Left renal pelvis (tissue), 4 donors: ENCODE measurements at places on chromosomes 3 and 15.

DNA sequence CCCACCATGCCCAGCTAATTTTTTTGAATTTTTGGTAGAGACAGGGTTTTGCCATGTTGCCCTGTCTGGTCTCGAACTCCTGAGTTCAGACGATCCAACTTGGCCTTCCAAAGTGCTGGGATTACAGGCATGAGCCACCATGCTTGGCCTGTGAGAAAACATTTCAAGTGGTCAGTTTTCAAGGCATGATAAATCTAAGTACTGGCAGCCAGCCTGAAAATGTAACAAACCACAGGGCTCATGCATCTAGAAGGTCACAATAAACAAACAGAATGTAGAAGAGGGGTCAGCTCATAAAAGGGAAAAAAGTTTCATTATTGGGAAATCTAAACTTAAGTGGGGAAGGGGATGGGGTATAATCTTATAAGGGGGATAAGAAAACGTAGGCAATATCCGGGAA, 39.9 kb downstream of the PPCDC start:
- no peak for DNase-seq

- no peak for DNase-seq
Observed at GRCh38 chr3:55042591-55042990, 114.7 kb upstream of the LRTM1 start.

GRCh38 chr3:111581403-111582119, 13.6 kb downstream of the ZBED2 start:
- no peak for DNase-seq

- DNase-seq = no peak
Observed at GRCh38 chr15:78056714-78057269, 20.7 kb downstream of the TBC1D2B start.

DNA sequence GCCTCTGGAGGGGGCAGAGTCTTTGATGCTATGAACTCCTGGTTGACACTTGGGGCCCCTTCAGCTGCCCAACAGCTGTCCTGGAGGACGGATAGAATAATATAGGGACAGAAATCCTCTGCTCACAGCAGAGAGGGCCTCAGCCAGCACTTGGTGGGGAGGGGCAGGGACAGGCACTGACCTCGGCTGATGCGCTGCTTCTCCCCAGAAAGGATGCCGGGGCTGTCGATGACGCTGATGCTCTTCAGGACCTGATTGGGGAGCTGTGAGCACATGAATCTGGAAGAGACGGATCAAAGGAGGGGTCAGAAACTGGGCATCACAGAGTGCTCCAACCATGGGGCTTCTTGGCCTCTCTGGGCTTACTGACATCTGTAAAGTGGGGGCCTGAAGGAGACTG, 29.5 kb downstream of the EHD4 start:
- DNase-seq = no peak

DNA sequence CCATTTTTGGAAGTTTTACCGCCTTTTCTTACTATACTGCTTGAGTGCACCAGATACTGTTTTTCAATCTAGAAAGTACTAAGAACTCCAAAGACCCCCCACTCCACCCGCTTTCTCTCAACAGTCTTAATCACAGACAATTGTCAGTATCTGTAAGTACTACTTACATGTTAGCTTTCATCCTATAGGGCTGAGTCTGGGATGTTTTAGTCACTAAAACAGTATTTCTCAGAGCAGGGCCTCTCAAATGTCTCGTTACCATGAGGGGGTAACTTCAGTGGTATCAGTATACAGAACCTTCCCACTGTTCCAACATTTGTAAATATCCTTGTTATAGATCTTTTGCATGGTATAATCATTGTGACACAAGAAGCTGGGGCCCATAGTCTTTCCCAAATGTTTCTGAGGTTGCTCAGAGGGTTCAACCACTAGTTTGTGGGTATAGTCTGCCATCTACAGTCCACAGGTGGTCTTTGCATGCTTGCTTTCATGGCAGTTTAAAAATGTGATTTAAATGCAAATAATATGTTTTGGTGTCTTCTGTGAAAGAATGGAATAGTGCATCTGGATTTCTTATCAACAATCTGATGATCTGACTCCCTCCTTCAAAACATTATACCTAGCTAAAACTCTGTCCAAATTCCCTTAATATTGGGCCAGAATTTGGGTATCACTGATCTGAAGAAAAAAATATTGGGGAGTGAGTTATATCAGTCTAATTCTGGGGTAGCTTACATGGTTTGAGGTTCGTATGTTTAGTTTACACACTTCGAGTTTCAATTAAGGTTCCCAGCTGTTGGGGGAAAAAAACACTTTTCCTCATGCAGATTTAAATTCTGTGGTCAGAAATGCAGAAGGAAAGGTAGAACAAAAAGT, 18.0 kb upstream of the DNAJC13 start:
- DNase-seq = no peak

DNA sequence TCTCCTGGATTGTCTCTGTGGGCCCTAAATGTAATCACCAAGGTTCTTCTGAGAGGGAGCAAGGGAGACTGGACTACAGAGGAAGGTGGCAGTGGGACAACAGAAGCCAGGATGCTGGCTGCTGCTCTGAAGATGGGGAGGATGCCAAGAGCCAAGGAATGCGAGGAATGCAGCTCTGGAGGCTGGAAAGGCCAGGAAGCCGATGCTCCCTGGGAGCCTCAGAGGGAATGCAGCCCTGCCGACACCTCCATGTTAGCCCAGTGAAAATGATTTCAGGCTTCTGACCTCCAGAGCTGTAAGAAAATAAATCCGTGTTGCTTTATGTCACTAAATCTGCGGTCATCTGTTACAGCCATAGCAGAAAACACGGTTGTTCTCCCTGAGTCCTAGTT, 44.1 kb downstream of the UMPS start:
- no peak for DNase-seq

DNA sequence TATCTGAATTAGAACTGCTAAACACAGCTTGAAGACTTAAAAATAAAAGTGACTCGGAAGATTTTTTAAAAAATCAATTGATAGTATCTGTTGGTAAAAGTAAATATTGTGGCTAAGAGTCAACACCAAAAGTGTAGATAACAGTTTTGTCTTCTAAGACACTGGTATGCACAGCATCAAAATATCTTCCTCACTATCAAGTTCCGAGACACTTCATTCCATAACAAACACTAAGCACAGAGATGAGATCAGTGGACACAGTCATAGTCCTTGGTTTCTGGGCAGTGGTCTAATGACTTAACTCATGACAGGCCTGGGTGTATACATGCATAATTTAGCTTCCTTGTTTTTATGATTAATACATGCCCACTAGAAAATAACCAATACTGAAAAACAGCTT, 63.2 kb downstream of the PXYLP1 start:
- DNase-seq = no peak

DNA sequence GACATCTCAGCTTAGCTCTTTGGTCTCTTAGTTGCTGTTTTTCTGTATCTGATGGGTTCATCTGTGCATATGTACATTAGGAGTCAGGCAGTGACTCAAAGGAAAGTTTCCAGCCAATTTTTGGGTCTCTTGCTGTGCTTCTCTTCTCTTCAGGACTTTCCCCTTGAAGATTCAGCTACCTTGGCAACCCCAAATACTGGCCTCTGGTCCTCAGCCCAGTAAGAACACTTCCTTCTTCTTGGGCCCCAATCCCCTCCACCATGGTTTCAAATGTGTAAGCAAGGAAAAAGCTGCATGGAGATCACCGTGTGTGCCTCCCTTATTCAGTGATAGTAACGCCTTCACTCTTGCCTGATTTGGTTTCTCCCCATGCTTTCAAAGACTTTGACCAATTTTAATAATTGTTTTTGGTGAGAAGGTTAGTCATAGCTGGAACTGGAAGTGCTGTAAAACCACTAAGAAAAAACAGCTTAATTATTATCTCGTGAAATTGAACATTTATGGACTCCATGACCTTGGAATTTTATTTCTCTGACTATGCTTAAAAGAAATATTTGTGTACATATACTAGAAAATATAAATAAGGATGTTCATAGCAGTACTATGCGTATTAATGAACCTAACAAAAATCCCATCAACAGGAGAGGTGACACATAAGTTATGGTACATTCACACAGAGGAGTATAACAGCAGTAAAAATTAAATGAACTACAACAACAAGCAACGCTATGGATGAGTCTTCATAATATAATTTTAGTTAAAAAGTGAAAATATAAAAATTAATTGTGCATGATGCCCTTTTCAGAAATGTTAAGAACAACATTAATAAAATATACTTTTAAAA, 125.3 kb upstream of the BCL6 start:
- DNase-seq = no peak

DNA sequence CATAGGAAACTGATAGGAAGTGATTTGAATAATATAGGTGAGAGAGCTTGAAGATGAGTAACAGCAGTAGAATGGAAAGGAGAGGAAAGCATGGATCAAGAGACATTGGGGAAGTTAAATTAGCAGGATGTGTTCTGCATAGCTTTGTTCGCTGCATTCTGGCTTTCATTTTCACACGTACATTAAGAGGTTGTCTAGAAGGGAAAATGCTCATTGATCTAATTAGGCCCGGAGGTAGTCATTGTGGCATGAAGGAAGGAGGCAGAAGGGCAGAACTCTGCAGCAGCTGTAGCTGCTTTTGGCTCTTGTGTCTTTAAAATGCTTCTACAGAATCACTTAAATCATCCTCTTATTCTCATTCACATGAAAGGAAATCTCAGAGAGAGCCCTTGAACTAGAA, 40.3 kb downstream of the KCNAB1 start:
- no peak for DNase-seq

DNA sequence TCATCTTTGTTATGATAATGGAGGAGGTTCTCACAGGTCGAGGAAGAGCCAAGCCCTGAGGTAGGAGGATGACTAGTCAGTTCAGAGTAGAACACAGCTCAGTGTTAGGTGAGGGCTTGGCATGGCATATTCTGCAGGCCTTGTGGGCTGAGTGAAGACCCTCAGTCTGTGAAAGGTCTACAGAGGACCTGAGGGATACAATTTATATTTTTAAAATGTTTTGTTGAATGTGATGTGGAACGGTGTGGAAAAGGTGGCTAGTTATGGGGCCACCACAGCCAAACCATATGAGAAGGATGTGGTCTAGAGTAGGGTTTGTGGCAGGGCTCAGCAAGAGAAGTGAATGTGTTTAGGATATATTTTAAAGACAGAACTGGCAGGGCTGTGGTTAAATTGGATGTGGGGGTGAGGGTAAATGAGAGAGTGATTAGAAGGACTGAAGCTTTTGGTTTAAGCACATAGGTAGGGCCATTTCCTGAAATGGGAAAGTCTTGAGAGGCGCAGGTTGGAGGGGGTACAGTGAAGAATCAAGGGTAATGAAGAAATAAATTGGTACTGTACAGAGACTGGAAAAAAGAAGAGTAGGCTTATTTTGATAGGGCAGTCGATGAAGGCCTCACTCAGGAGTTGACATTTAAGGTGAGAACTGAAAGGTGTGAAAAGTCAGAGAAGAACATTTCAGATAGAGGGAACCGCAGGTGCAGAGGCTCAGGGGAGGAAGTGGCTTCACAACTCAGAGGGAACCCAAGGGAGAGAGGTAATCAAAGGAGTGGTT, 60.5 kb downstream of the SPTSSB start:
- DNase-seq = no peak

- DNase-seq = no peak
Observed at GRCh38 chr15:94036156-94036555, 195.2 kb upstream of the MCTP2 start.

- DNase-seq = no peak
Observed at GRCh38 chr3:169072494-169072893, 591.0 kb downstream of the MECOM start.

- no peak for DNase-seq
Observed at GRCh38 chr3:168371846-168372245, 276.1 kb upstream of the GOLIM4 start.

DNA sequence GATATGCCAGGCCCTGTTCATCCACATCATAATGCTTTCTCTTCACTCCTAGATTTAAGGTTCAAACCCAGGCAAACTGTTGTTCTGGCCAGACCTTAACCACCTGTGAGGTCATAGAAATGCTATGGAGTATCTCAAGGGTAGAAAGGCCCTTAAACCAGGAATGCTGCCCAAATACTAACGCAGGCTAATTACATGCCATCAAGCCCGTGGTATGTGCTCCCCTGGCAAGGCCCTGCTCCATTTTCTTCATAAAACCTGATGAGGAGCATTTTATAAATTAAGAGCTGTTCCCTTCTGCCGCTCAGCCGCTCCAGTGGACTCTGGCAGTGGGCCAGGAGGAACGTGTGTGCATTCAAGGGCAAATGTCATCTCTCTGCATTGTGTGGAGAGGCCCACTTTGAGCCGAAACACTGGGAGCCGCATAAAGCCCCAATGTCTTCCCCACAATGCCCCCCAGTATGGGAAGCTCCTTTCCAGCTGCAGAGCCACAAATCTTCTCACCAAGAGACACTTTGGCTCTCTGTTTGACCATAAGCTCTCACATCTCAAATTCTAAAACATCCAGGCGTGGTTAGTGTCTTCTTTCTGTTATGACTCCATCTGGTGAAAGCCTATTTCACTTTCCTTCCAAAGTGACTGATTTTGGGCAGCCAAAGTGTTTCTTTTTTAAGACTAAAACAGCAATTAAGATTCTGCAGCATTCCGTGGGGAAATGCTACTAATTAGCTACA, 210.8 kb upstream of the NR2E3 start:
- no peak for DNase-seq

DNA sequence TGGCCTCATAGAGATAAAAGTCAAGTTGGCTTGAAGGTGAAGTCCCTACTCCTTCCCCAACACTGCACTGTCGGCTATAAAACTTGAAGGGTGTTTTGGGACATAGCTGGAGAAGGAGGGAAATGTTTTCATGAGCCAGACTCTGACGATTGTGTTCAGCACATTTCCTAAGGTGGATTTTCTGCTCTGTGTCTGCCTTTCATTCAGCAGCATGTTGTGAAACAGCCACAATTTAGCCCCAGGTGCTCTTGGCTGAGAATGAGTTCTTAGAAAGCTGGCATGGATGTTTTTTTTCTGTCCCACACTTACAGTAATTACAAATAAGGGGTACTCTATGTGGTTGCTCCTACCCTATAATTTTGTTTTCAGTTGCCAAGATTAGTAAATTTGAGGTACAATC, 492.4 kb downstream of the MCTP2 start:
- no peak for DNase-seq

DNA sequence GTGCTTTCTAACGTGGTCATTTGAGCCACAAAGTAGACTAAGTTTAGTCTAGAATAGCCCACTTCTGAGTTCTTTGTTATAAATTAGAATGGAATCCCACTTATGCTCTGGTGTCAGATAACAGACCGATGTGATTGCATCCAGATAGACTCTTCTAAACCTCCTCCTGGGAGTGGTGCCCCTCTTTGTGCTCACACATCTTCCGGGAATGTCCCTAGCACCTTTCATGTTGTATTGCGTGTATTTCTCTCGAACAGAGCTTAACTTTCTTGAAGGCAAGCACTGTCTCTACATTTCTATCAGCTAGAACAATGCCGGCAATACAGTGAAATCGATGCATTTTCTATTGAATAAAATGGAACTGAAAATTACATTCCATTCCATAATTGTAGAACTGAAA, 23.0 kb downstream of the CP start:
- no peak for DNase-seq

DNA sequence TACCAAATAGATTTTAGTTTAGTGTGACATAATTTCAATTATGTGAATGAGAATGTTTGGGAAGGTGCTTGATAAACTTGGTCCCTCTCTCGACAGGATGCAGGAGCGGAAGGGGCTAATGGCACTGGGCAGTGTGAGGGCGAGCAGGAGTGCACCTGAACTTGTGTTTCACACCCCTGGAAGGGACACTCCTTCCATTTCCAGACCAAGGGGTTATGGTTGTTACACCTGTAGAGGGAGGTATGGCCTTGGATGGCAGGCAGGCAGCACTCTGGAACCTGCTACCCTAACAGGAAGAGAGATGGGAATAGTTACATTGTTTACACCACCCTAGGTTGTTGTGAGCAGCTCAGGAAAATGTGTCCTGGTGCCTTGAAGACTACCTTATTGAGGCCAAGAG, 22.1 kb downstream of the SYNM start:
- DNase-seq = no peak
